ENCODE measurements at places on chromosomes 2 and 18.
A peak's percentile ranks its signal among the peaks of the same experiment; 100 is the strongest.

GRCh38 chr2:219081096-219081495 is 20.4 kb upstream of the IHH start:
- no peak for DNase-seq

DNA sequence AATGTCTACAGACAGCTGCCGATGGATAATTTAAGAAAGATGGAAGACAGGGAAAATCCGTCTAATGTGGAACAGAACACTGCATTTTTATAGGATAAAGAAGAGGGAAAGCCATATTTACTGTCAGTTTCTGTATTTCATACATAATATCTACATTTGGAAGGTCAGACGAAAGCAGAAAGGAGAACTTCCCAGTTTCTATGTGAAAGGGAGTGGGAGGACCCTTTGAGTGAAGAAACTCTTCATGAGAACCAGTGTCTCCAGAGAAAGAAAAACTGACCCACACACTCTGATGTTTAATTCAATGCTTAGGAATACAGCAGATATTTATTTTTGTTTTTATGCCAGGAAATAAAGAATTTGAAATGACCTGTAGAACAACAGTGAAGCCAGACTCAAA is 127.2 kb downstream of the CALCRL start:
- no peak for DNase-seq

- no peak for DNase-seq
These were observed 265.4 kb downstream of the AFF3 start for GRCh38 chr2:99876956-99877355.

GRCh38 chr18:22822024-22822423 is 111.1 kb upstream of the RBBP8 start:
- peak; percentile 94 for DNase-seq

- no peak for DNase-seq
These were observed 13.3 kb downstream of the SULT1C3 start for GRCh38 chr2:108253106-108253505.

DNA sequence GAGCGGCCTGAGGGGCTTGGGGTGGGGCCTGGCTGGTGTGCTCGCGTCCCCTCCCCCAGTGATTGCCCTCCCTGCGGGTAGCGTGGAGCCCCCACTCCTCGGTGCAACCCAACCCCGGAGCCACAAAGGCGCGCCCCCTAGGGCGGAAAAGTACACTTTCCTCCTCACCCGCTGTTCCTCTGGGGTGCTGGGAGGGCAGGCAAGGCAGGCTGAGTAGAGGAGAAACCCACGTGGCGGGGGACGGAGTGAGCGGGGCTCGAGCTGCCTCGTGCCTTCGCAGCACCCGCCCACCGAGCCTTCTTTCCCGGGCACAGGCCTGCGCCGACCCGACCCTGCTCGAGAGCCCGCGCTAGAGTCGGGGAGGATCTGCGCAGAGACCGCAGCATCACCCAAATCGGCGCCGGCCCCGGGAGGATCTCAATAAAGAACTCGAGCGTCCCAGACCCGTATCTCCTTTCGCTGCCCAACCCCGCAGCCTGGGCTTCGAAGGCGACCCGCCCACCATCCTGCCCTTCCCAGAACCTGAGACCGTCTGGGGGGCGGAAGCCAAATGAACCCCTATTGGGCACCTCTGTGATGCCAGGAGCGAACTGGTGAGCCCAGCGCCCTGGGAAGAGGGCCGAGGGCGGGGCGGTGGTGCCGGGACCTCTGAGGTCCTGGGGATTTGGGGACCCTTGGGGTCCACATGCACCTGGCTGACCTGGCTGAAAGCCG is 1.5 kb downstream of the UCN start:
- no peak for DNase-seq

- DNase-seq = peak; percentile 59
These were observed 830.8 kb upstream of the SLC39A10 start for GRCh38 chr2:194826241-194826640.

- no peak for DNase-seq
These were observed 163.1 kb downstream of the GFPT1 start for GRCh38 chr2:69223759-69224511.

DNA sequence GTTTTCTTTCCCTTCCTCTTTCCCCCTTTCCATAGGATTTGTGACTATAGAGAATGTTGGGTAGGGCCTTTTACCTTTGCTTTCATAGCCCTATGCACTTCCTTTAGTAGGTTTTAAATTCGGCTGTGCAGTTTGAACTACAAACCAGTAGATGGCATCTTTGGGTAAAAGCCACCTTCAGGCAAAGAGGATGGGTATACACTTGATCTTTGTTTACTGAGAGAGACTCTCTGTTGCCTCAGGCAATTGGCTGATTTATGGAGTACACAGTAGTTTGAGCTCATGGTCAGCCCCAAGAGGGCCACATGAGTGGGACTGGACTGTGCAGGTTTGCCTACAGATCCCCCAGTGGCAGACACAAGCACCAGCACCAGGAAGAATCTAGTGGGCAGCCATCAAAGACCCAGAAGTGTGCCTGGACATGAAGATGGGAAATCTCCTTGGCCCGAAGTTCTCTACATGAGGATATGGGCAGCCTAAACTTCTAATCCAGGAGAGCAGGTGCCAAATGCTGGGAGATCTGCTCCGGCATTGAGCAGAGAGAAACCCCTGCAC is 1304.3 kb upstream of the DDX18 start:
- DNase-seq = peak; percentile 18

- no peak for DNase-seq
These were observed 276.0 kb downstream of the LRRTM1 start for GRCh38 chr2:80028584-80028983.

DNA sequence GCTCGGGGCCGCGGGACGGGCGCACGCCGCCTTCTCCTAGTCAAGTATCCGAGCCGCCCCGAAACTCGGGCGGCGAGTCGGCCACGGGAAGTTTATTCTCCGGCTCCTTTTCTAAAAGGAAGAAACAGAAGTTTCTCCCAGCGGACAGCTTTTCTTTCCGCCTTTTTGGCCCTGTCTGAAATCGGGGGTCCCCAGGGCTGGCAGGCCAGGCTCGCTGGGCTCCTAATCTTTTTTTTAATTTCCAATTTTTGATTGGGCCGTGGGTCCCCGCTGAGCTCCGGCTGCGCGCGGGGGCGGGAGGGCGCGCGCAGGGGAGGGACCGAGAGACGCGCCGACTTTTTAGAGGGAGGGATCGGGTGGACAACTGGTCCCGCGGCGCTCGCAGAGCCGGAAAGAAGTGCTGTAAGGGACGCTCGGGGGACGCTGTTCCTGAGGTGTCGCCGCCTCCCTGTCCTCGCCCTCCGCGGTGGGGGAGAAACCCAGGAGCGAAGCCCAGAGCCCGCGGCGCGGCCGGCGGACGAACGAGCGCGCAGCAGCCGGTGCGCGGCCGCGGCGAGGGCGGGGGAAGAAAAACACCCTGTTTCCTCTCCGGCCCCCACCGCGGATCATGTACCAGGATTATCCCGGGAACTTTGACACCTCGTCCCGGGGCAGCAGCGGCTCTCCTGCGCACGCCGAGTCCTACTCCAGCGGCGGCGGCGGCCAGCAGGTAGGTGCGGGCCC is 617 bp downstream of the FOSL2 start:
- peak; percentile 60 for DNase-seq

DNA sequence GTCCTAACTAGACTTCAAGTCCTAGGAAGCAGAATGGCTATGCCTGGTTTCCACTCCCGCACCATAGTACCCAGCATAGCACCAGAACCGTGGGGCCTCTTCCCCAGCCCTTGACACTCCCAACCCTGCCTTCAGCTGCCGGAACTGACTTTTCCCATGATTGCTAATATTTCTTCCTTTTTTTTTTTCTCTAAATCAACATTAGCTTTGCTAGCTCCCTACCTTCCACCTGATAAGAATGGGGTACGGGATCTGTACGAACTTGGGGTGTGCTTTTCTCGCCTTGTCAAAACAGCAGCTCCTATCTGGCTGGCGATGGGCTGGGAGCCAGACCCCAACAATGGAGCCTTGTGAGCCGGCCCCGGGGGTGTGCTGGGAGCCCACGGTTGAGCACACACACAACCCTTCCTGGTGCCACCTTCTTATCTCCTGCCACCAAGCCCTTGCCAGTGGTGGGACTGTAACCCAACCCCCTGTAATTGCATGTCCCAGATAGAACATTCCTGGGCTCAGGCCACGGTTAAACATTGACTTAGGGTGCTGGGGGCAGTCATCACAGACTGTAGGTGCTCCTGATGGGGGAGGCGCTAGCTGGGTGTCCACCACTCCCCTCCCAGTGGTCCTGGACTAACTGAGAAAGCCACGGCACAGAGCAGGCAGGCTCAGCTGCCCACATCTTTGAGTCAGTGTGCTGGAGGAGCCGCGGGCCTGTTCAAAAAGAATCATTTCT is 213.0 kb upstream of the HAAO start:
- no peak for DNase-seq

DNA sequence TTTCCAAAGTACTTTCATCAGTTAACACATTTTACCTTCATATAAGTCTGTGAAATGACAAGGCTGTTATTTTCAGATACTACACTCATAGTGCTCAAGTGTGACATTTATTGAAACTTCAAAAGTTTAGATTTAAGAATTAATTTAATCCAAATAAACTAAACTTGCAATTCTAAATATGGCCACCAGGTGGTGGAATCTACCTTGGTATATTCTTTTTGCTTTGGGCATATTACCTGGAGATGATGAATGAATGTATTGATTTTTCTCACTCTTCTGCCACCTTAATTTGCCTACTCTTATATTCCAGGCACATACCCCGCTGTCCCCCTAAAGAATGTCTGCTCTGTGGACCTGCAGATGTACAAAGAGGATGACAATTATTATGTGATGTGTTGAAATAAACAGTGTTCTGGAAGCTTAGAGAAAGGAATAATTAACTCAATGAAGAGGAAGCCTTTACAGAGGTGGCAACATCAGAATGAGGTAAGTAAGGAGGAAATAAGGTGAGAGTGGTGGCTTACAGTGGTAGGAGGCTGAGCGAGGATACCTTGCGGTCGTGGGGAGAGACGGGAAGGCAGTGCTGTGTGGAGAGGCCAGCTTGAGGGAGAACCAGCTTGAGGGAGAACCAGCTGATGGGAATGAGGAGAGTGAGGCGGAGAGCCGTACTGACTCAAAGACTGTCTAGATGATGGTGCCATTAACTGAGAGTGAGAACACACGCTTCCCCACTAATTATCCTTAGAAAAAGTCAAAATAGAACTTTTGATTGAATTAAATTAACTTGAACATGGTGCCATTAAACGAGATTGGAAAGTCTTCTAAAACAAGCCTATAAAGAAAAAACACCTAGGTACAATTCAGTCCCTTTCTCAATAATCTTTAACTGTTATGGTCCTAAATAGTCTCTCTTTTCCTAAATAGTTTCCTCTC is 179.5 kb downstream of the CELF4 start:
- no peak for DNase-seq

DNA sequence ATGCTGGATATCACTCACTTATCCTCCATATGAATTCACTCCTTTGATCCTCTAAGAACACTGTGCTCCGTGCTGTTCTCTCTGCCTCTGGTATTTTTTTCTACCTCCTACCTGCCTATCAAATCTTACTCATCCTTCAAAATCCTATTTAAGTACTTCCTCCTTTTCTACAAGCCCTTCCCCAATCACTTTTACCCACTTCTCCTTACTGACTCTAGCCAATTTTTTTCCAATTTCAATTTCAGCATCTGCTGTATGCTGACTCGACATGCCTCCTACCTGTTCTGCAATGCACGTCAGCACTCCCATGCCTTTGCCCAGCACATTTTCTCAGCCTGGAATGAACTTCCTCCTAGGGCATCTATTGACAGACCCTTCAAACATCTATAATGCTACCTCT is 37.3 kb upstream of the LNPK start:
- no peak for DNase-seq

- no peak for DNase-seq
These were observed 100.8 kb downstream of the MRPS9 start for GRCh38 chr2:105138643-105139042.

Data from HT1080 (cell line).